ENCODE measurements at places on chromosomes 1 and 21.

DNA sequence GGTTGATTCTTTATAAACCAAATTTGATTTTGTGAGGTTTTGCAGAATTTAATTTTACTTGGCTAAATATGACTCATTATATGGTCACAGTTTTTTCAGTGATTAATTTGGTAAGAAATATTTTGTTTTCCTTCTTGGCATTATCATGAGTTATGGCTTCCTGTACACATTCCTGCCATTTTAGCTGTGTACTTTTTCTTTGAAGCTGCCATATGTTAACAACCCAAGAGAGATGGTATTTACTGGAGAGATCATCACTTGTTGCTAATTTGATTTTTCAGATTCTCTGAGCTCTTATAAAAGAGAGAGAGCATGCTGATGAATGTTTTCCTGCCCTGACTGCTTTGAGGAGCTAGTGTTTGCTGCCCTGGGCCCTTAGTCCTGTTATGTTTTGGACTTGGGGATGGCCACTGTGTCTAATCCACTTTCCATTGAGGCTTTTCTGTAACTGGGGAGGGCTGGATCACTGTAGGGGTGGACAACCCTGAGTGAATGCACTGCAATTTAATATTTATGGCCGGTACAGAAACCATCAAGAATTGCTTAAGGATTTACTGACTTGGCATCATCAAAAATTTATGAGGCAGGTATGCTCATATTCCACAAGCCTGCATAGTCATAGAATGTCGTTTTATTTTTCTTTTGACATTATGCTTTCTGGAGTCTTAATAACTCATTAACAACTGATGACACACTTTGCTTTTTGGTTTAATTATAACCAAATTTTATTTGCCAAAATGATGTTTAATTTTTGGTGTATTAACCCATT is 200.9 kb downstream of the DISC1 start:
- no peak for DNase-seq

- DNase-seq = no peak
Measured at GRCh38 chr1:219430419-219430818, 182.5 kb downstream of the ZC3H11B start.

DNA sequence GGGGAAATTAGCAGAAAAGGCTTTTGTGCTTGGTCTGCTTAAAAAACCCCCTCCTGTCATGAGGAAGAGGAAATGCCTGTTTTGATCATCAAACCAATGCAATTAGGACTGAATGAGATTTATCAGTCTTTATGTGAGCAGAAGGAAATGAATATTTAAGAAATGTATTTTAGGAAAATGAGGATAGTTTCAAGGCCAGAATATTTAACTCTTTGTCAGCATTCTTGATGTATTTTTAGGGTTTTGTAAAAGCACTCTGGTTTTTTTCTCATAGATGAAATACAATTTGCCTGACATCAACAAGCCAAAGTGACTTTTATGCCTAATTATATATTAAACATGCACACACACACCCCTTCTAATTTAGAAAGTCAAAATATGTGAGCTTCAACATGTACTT is 213.8 kb downstream of the GRIK1 start:
- no peak for DNase-seq

GRCh38 chr1:39940980-39941871 is 13.7 kb upstream of the MFSD2A start:
- no peak for DNase-seq

DNA sequence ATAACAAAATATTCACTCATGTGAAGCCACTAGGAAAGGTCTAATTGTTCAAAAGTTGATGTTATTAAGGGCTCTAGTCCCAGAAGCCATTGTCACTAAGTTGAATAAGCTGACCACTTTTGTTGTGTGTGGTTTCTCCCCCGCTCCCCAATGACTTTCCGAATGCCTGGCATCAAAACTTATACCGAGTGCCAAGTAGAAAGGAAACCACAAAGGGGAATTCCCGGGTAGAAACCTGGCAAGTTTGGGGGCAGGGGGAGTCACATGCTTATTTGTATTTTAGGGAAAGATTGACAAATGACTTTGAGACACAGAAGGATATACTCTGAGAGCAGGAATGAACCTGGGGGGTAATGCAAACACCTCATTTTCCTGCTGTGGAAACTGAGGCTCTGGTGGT is 154.1 kb downstream of the TGFBR3 start:
- DNase-seq = peak; percentile 41

- DNase-seq = no peak
Measured at GRCh38 chr1:15808955-15809354, 1.5 kb upstream of the UQCRHL start.

- no peak for DNase-seq
Measured at GRCh38 chr1:2969011-2969844, 52.0 kb upstream of the ACTRT2 start.

DNA sequence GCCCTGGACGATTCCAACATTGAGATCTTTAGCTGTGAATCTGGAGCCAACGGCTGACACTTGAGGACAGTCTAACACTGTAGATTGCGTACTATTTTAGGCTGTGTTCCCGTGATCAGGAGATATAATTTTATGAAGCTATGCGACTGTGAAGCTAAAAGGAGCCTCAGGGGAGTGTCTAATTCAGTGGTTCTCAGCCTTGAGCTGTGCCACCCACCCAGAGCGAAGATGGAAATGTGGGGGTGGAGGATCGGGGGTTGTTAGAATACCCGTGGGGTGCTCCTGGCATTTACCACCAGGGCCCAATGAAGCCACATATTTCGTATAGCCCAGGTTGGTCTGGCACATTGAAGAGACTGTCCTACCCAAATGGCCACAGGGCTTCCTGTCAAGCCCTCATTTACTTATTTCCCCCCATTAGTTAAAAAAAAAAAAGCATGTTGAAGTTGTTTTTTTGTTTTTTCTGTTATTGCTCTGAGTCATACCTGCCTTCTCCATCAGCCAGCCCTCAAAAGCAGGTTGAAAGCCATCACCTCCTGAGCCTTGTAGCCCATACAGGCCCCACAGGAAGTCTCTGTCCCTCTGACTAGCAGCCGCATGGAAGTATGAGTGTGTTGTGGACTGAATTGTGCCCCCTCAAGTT is 141.7 kb downstream of the GALNT2 start:
- DNase-seq = peak; percentile 34

GRCh38 chr1:21292984-21293536 is 2.8 kb upstream of the ECE1 start:
- peak; percentile 52 for DNase-seq

- no peak for DNase-seq
Measured at GRCh38 chr1:56547977-56548376, 31.4 kb downstream of the PLPP3 start.

DNA sequence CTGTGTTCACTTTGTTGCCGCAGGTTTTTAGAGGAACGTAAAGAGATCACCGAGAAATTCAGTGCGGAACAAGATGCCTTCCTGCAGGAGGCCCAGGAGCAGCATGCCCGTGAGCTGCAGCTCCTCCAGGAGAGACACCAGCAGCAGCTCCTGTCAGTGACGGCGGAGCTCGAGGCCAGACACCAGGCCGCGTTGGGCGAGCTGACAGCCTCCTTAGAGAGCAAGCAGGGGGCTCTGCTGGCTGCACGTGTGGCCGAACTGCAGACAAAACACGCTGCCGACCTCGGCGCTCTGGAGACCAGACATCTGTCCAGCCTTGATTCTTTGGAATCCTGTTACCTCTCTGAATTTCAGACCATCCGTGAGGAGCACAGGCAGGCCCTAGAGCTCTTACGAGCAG is 42.6 kb downstream of the PCNT start:
- DNase-seq = no peak

DNA sequence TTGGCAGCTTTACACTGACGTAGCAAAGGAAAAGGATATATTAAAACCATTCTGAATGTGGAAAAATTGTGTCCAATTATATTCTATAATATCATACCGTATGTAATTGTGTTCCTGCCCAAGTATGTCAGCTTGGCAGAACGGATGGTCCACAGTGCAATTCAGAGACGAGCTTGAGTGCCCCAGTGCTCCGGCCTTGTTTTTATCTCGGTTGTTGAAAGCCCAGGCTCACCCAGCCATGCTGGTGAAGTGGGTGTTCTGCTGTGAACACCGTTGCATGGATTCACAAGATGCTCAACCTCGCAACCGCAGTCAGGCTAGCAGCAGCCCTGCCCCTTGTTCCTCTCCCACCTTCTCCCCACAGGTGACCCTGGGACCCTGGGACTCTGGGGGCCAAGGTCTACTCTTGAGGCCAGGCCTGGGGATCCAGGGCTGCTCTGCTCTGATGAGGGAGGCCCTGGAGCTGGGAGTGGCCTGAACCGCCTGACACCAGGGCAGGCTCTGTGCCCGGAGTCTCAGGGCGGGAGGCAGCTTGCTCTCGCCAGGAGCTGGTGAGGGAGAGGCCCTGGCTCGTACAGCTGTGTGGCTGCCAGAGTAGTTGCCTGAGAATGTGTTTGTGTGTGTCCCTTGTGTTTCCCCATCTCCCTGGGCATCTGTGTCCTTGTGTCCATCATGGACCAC is 11.2 kb downstream of the PTPRF start:
- no peak for DNase-seq

DNA sequence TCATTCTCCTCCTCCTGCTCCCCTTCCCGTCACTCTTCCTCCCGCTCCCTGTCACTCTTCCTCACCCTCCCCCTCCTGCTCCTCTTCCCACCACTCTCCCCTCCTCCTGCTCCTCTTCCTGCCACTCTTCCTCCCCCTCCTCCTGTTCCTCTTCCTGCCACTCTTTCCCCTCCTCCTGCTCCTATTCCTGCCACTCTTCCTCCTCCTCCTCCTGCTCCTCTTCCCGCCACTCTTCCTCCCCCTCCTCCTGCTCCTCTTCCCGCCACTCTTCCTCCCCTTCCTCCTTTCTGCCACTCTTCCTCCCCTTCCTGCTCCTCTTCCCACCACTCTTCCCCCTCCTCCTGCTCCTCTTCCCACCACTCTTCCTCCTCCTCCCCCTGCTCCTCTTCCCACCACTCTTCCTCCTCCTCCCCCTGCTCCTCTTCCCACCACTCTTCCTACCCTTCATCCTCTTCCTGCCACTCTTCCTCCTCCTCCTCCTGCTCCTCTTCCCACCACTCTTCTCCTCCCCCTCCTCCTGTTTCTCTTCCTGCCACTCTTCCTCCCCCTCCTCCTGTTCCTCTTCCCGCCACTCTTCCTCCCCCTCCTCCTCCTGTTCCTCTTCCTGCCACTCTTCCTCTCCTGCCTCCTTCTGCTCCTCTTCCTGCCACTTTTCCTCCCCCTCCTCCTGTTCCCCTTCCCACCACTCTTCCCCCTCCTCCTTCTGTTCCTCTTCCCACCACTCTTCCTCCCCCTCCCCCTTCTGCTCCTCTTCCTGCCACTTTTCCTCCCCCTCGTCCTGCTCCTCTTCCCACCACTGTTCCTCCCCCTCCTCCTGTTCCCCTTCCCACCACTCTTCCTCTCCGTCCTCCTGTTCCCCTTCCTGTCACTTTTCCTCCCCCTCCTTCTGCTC is 28.7 kb upstream of the ARTN start:
- DNase-seq = no peak

DNA sequence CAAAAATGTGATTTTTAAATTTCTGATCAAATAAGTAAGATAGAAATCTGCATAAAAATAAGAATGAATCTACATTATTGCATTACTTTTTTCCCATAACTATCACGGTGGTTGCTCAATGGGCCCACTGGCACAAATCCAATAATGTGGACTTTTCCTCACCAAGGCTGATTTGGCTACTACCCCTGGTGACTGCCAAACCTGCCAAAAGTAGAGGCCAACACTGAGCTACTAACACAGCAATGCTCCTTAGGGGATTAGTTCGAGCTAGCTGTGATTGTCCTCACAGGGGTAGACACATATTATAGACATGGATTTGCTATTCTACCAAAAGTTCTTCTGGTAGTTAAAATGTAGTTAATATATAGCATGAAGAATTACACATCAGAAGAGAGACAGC is 107.7 kb upstream of the ZNHIT6 start:
- DNase-seq = no peak

DNA sequence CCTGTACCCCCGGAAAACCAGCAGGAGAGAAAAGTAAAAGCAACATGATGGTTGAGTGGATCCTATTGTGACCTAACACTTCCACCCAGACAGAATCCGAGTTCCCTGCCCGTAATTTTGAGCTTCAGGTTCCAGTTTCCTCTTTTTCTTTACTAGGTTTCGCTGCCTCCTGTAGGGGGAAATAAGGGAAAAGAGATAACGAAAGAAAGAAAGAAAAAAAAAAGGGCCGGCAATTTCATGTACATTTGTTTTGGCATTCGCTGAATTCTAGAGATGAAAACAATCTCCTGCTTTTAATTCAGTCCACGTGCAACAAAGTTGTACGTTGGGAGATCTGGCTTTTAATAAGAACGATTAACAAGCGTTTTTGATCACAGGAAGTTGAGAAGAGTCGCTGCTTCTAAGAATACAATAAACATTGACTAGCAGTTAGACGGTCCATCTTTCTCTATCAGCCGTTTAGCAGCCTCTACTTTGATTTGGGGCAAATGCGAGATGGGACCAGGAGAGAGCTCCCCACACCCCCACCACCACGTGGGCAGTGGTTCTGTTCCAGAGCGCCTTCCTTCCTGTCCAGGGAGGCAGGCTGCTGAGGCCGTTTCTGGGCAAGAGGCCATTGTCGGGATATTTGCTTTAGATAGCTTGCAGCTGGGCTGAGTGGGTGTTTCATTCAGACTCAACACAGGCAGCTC is 155.9 kb upstream of the RUNX1 start:
- no peak for DNase-seq

GRCh38 chr1:245855846-245856730 is 651.0 kb downstream of the SMYD3 start:
- no peak for DNase-seq

- DNase-seq = no peak
Measured at GRCh38 chr1:226633541-226634165, 85.1 kb downstream of the STUM start.

DNA sequence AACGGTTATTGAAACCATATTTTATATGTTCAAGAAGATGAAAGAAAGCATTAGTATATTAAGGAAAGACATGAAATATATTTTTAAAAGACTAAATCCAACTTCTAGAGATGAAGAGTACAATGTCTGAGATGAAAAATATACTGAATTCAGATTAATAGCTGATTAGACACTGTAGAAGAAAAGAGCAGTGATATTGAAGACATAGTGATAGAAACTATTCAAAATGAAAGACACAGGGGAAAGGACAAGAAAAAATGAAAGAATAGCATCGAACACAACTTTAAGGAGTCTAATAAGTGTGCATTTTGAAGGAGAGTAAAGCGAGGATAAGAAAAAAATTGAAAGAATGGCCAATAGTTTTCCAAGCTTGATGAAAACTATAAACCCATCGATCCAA is 11.2 kb upstream of the IFNAR1 start:
- DNase-seq = no peak

- no peak for DNase-seq
Measured at GRCh38 chr1:83418558-83418957, 580.4 kb downstream of the TTLL7 start.

GRCh38 chr1:155499953-155500639 is 62.5 kb downstream of the ASH1L start:
- DNase-seq = no peak

DNA sequence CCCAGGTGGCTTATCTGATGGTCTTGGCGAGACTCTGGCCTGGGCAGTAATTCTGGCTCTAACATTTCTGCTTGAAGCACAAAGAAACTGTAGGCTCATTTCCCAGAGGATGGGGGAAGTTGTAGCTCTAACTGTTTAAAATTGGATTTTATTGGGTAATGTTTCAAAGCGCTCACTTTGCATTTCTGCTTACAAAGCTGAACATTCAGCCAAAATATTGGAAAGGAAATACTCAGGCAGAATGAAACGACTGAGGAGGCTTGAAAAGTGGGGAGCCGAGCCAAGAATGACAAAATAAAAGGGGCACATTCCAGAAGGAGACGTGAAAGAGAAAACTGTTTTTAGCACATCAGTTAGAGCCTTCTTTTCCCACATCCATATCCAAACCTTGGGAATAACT is 202.6 kb downstream of the GRIK1 start:
- no peak for DNase-seq

GRCh38 chr1:153306303-153307220 is 6.2 kb downstream of the PGLYRP3 start:
- DNase-seq = no peak

GRCh38 chr1:171756856-171757255 is 15.0 kb upstream of the VAMP4 start:
- no peak for DNase-seq

Data from stimulated activated CD4-positive, alpha-beta T cell treated with anti-CD3 and anti-CD28 coated beads, Interleukin-2, amount 100 ng/mL, for 48 hours (primary cell).